K562 (cell line): ENCODE measurements at places on chromosomes 3 and 15.

- H3K36me3 ChIP-seq, result no peaks in the 10 kb centered on the region
- no peak for DNase-seq
- H3K4me1 ChIP-seq, result peaks cover 10% of the 10 kb centered on the region; the same call in 1 of the 2 replicates
- no peak overlapping the region for H3K27ac ChIP-seq
- no peak overlapping the region for H3K4me3 ChIP-seq
Measured at GRCh38 chr3:71395470-71395869, 188.1 kb downstream of the FOXP1 start.

- no peak overlapping the region for H3K27ac ChIP-seq
- no peaks in the 10 kb centered on the region for H3K36me3 ChIP-seq
- no peak for DNase-seq
- H3K4me3 ChIP-seq, result no peak overlapping the region
- no peaks in the 10 kb centered on the region for H3K27me3 ChIP-seq
- H3K4me1 ChIP-seq, result no peaks in the 10 kb centered on the region
Measured at GRCh38 chr3:30206051-30206450, 400.4 kb upstream of the TGFBR2 start.

- H3K36me3 ChIP-seq, result peaks cover 11% of the 10 kb centered on the region; the same call in 2 of the 3 replicates
- peak overlapping the region; percentile 63; the same call in 2 of the 3 replicates for H3K27ac ChIP-seq
- peak overlapping the region; percentile 19 for H3K4me3 ChIP-seq
- peaks cover 3% of the 10 kb centered on the region; the same call in 1 of the 2 replicates for H3K4me1 ChIP-seq
- H3K27me3 ChIP-seq, result no peaks in the 10 kb centered on the region
- no peak for DNase-seq
Measured at GRCh38 chr3:9403463-9403862, 6.0 kb downstream of the SETD5 start.

DNA sequence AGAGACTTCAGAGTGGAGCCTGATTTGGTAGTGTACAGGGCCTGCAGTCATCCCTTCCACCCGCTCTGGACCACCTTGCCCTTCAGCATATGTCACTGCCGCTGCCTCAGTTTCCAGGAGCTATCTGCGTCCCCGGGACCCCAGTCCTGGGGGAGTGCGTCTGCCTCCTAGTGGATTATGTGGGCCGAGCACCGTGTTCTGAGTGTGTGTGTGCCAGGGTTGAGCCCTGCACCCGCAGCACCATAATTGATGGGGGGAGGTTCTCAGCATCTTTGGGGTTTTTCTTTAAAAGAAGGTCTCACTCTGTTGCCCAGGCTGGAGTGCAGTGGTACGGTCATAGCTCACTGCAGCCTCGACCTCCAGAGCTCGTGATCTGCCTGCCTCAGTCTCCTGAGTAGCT lies 33.6 kb downstream of the CD276 start:
- H3K27me3 ChIP-seq, result peaks cover 26% of the 10 kb centered on the region
- no peak for DNase-seq
- H3K27ac ChIP-seq, result no peak overlapping the region
- no peak overlapping the region for H3K4me3 ChIP-seq
- H3K4me1 ChIP-seq, result no peaks in the 10 kb centered on the region

GRCh38 chr3:45905755-45906154 lies 19.4 kb downstream of the CCR9 start:
- DNase-seq, result no peak
- peaks cover 3% of the 10 kb centered on the region; the same call in 1 of the 2 replicates for H3K4me1 ChIP-seq

DNA sequence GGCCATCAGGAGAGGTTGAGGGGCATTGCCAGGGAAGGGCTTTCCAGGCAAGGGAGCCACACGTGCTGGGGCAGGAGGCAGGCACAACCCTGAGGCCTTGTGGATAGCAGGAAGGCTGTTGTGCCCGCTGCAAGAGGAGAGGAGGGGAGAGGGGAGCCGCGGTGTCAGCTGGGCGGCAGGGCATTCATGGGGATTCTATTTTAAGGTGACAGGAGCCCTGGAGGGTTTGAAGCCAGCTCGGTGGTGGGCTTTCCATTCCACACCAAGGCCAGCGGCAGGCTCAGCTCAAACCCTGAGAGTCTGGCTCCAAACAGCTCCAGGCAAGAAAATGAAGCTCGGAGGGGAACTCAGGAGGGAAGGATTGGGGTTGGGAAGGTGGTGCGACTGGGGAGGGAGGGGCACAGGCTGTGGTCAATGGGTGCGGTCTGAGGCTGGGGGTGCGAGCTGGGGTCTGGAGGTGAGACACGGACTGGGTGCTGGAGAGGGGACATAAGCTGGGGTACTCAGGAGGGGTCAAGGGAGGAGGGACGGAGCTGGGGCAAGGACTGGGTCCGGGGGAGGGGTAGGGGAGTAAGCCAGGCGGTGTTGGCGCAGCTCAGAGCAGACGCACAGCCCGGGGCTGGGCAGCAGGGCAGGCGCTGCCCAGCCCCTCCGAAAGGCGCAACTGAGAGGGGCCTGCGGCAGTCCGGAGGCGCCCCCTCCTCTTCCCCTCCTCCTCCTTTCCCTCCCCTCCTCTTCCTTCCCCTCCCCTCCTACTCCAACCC lies 43.4 kb downstream of the TPRA1 start:
- H3K27ac ChIP-seq, result no peak overlapping the region
- no peaks in the 10 kb centered on the region for H3K4me1 ChIP-seq
- no peak for DNase-seq
- H3K4me3 ChIP-seq, result no peak overlapping the region
- H3K27me3 ChIP-seq, result peaks cover 2% of the 10 kb centered on the region; the same call in 1 of the 3 replicates
- H3K36me3 ChIP-seq, result no peaks in the 10 kb centered on the region

- H3K36me3 ChIP-seq, result no peaks in the 10 kb centered on the region
- no peak overlapping the region for H3K27ac ChIP-seq
- no peak overlapping the region for H3K4me3 ChIP-seq
- DNase-seq, result no peak
Measured at GRCh38 chr15:63434576-63435186, 53.0 kb upstream of the CA12 start.

GRCh38 chr3:25820366-25820765 lies 30.5 kb downstream of the OXSM start:
- H3K27ac ChIP-seq, result no peak overlapping the region
- no peaks in the 10 kb centered on the region for H3K36me3 ChIP-seq
- no peak overlapping the region for H3K4me3 ChIP-seq

GRCh38 chr3:29429055-29429679 lies 148.3 kb downstream of the RBMS3 start:
- DNase-seq, result no peak
- no peaks in the 10 kb centered on the region for H3K4me1 ChIP-seq
- no peaks in the 10 kb centered on the region for H3K36me3 ChIP-seq

GRCh38 chr3:59774000-59774399 lies 724.2 kb upstream of the CFAP20DC start:
- H3K36me3 ChIP-seq, result no peaks in the 10 kb centered on the region
- H3K27ac ChIP-seq, result no peak overlapping the region
- no peaks in the 10 kb centered on the region for H3K4me1 ChIP-seq
- no peak overlapping the region for H3K4me3 ChIP-seq

DNA sequence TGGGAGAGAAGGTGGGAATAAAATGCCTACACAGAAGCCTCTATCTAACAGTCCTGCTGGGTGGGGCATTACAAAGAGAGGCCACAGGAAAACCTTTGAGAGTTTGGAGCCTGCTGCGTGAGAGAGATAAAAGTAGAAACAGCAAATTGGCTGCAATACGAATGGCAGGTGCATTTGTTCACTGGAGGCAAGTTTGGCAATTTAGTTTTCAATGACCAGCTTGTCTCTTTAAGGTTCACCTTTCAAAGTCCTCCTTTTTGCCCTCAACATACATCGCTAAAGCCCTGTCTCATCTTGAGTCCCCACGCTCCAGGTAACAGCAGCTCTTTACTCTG lies 405.7 kb downstream of the LSAMP start:
- DNase-seq, result peak; percentile 81
- no peaks in the 10 kb centered on the region for H3K27me3 ChIP-seq
- H3K36me3 ChIP-seq, result peaks cover 2% of the 10 kb centered on the region; the same call in 1 of the 3 replicates
- peak overlapping the region; percentile 12; the same call in 1 of the 2 replicates for H3K4me3 ChIP-seq
- H3K4me1 ChIP-seq, result peaks cover 2% of the 10 kb centered on the region; the same call in 1 of the 2 replicates
- peak overlapping the region; percentile 83 for H3K27ac ChIP-seq

DNA sequence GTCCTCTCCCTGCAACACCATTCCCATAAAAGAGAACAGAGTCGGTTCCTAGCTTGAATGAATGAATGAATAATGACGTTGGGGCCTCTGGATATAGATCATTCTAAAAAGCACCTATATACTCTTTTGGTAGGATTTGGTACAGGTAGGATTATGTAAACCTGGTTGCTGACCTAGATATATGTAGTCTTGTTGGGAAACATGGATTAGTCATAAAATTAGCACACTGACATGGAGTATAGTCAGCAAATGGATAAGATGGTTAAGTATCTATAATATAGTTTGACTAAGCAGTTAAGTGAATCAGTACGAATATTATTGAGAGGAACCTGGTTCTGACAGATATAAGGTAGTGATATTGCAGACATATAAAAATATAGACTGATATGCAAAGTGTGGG lies 142.5 kb downstream of the FILIP1L start:
- no peak overlapping the region for H3K27ac ChIP-seq
- H3K36me3 ChIP-seq, result no peaks in the 10 kb centered on the region
- no peaks in the 10 kb centered on the region for H3K4me1 ChIP-seq
- DNase-seq, result no peak
- no peaks in the 10 kb centered on the region for H3K27me3 ChIP-seq
- H3K4me3 ChIP-seq, result no peak overlapping the region

- peak; percentile 19 for DNase-seq
- H3K4me1 ChIP-seq, result no peaks in the 10 kb centered on the region
- H3K4me3 ChIP-seq, result no peak overlapping the region
- no peak overlapping the region for H3K27ac ChIP-seq
- H3K27me3 ChIP-seq, result no peaks in the 10 kb centered on the region
Measured at GRCh38 chr3:4021162-4021561, 221.9 kb downstream of the LRRN1 start.

- no peaks in the 10 kb centered on the region for H3K27me3 ChIP-seq
- H3K4me3 ChIP-seq, result no peak overlapping the region
- peaks cover 5% of the 10 kb centered on the region; the same call in 2 of the 3 replicates for H3K4me1 ChIP-seq
- no peaks in the 10 kb centered on the region for H3K36me3 ChIP-seq
- DNase-seq, result no peak
Measured at GRCh38 chr3:126947429-126947828, 35.5 kb upstream of the PLXNA1 start.

- H3K27me3 ChIP-seq, result peaks cover 37% of the 10 kb centered on the region
- no peak overlapping the region for H3K4me3 ChIP-seq
- H3K27ac ChIP-seq, result no peak overlapping the region
- H3K4me1 ChIP-seq, result no peaks in the 10 kb centered on the region
Measured at GRCh38 chr3:194691481-194692283, 6.0 kb downstream of the FAM43A start.

- no peaks in the 10 kb centered on the region for H3K27me3 ChIP-seq
- H3K27ac ChIP-seq, result no peak overlapping the region
- peaks cover 45% of the 10 kb centered on the region for H3K36me3 ChIP-seq
- no peaks in the 10 kb centered on the region; the same call in 2 of the 3 replicates for H3K4me1 ChIP-seq
Measured at GRCh38 chr3:142215106-142215505, 10.3 kb downstream of the GK5 start.

DNA sequence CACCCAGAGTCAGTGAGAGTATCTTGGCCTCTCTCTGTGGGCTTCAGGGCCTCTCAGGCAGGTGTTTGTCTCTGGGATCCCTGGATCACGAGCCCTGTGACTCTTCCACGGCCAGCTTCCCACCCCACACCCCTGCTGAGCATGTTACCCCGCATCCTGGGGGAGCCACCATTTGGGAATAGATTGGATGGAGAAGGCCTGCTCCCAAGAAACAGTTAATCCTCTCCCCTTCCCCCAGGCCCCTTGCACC lies 15.5 kb upstream of the SRP14 start:
- no peaks in the 10 kb centered on the region for H3K36me3 ChIP-seq
- H3K27me3 ChIP-seq, result no peaks in the 10 kb centered on the region
- no peak overlapping the region for H3K27ac ChIP-seq
- H3K4me3 ChIP-seq, result no peak overlapping the region
- no peak for DNase-seq

- H3K4me1 ChIP-seq, result no peaks in the 10 kb centered on the region; the same call in 2 of the 3 replicates
- no peaks in the 10 kb centered on the region for H3K36me3 ChIP-seq
- no peak overlapping the region for H3K27ac ChIP-seq
- no peak for DNase-seq
- H3K27me3 ChIP-seq, result no peaks in the 10 kb centered on the region
Measured at GRCh38 chr3:115651087-115651486, 27.8 kb downstream of the GAP43 start.

DNA sequence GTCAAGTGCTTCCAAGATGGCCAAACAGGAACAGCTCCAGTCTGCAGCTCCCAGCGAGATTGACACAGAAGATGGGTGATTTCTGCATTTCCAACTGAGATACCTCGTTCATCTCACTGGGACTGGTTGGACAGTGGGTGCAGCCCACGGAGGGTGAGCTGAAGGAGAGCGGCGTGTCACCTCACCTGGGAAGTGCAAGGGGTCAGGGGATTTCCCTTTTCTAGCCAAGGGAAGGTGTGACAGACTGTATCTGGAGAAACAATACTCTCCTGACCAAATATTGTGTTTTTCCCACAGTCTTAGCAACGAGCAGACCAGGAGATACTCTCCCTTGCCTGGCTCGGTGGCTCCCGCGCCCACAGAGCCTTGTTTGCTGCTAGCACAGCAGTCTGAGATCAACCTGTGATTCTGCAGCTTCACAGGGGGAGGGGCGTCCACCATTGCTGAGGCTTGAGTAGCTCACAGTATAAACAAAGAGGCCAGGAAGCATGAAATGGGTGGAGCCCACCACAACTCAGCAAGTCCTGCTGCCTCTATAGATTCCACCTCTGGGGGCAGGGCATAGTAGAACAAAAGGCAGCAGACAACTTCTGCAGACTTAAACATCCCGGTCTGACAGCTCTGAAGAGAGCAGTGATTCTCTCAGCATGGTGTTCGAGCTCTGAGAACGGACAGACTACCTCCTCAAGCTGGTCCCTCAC lies 293.5 kb upstream of the SUCLG2 start:
- H3K4me1 ChIP-seq, result no peaks in the 10 kb centered on the region
- no peaks in the 10 kb centered on the region for H3K27me3 ChIP-seq
- DNase-seq, result no peak
- no peak overlapping the region for H3K4me3 ChIP-seq
- H3K36me3 ChIP-seq, result no peaks in the 10 kb centered on the region

DNA sequence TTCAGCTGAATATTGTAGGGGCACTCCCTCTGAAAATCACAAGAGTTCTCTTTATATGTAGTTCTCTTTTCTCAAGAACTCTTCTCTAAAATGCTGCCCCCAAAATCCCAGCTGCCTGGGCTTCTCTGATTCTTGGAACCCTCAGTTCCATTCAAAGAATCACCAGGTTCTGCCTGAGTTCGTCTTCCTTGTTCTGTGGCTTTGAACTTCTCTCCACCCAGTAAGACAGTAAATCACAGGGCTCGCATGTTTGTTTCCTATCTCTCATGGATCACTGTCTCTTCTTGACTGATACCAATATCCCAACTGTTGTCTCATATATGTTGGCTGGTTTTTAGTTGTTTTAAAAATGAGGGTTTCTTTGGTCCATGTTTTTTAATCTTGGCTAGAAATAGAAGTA lies 359.5 kb upstream of the CBLB start:
- H3K27me3 ChIP-seq, result no peaks in the 10 kb centered on the region
- no peaks in the 10 kb centered on the region for H3K4me1 ChIP-seq
- DNase-seq, result no peak
- H3K36me3 ChIP-seq, result no peaks in the 10 kb centered on the region

- H3K36me3 ChIP-seq, result peaks cover 62% of the 10 kb centered on the region
- H3K27me3 ChIP-seq, result no peaks in the 10 kb centered on the region
- no peaks in the 10 kb centered on the region for H3K4me1 ChIP-seq
- H3K27ac ChIP-seq, result no peak overlapping the region
Measured at GRCh38 chr3:170102431-170102830, 64.6 kb downstream of the GPR160 start.
